B cell (primary cell): ENCODE measurements at places on chromosomes 4 and X. TPM values are rescaled to one million over a fixed set of nuclear protein-coding genes. Genes with fewer than 3 reads are reported as not detected.

DNA sequence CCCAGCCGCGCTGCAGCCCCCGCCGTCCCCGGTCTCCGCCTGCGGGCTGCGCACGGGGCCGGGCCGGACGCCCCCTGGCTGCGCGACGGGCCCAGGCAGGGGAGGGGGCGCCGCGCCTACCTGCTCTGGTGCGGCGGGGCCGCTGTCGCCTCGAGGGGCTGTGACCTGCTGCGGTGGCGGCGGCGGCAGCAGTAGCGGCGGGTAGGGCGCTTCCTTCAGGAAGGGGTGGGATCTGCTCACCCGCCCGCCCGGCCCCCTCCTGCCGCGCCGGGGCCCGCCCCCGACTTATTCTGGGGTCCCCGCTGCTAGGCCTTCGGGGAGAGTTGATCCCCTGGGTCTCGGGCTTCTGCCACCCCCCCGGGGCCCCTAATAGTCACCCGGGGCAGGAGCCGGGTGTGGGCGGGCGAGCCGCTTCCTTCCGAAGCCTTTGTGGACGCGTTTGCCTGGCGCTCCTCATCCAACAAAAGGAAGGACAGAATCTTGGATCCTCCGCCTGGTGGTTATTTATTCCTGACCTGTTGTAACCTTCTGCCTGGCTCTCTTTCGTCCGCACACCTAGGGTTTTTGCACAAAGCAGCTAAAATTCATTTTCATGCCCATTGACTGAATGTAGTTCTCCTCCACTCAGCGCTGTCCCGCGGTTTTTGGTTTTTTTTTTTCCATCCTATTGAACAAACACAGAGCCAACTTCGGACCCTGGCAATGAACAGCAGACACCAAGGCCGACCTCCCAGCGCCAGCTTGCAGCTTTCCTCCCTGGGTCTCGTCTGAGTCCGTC, at the start of gene TMEM150C:
Gene TMEM150C, minus strand, starts transcription at position 203 of the 778 bp plus-strand sequence. CDS start 57,331 bp downstream, outside the sequence.
- DNase-seq = no peak

- DNase-seq = no peak
Measured at GRCh38 chrX:107576841-107577240, 51.5 kb upstream of the PRPS1 start.

- no peak for DNase-seq
Measured at GRCh38 chrX:24034485-24034884, 7.5 kb upstream of the KLHL15 start.

The NEIL3 gene
- not detected in 2 replicates for polyA plus RNA-seq

DNA sequence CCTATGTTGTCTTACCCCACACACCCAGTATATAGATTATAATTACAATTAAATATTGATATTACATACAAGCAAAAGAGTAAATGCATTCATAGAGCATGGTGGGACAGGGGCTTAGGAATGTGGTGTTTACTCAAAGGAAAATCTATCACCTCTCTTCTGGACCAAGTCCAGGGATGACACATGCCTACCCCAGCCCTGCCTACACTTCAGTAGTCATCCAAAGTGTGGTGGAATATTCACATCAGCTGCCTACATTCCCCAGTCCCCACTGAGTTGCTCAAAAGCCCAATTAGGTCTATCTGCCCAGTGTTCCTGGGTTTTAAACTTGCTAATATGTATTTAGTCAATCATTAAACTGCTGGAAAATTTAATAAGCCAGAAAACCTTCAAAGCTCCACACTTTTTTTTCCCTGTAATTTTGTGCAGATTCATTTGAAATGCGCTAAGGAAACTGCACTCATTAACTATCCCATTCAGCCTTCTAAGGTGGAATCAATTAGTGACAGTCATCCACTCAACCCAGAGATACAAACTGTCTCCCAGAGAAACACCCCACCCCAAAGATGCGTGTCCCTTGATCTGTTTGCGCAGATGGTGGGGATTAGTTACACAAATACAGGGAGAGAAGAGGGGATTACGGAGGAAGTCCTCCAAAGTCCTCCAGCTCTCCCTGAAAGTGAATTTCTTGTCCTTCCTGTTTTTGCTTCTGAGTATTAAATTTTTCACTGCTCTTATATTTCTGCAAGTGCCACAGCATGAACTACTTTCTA, 91.7 kb upstream of the KDR start:
- DNase-seq = no peak

GRCh38 chrX:123849096-123849495, 10.8 kb upstream of the XIAP start:
- DNase-seq = no peak

GRCh38 chr4:5211282-5211839, 160.1 kb downstream of the STK32B start:
- DNase-seq = no peak

DNA sequence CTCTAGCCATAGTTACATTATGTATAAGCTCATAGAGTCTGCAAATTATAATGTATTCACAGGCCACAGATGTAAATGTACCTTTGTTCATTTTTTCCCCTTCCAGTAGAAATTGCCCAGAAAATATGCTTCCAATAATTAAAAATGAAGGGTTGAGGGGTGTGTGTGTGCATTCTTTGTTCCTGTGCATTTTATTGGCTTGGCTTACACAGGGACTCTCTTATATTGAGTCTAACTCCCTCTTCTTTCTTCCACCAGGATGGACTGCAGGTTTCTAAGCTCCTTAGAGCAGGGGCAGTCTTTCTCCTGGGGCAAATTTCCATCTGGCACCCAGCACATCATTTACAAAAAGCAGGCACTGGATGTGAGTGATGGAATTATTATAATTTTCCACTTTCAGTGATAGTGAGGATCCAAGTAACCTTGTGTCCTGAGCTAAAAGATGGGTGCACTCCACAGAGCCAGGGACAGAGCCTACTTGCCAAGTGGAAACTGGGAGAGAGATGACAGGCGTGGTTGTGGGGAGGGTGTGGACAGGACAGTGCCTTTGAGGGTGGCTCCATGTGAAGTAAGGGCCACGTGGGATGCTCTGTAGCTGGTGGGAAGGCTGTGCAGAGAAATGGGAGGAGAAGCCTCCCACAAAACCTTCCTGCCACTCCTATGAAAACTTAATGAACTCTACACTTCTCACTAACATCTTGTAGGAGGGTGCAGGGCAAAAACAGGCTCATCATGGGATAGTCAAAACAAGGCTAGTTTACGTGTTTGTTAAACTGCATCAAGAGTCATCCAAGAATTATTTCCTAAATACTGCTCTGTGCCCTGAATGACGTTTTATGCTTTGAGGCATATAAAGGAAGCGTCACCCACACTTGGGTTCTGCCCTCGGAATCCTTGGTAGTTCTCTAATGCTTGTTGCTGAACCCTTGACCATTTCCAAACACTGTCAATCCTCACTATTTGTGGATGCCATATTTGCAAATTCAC, 16.0 kb downstream of the IGFBP7 start:
- DNase-seq = no peak

The TMEM271 gene
- polyA plus RNA-seq = not detected in 2 replicates

- no peak for DNase-seq
Measured at GRCh38 chr4:1194010-1194900, 21.9 kb upstream of the SPON2 start.

- peak; percentile 40 for DNase-seq
Measured at GRCh38 chr4:4182835-4183568, 43.7 kb downstream of the OTOP1 start.

The TAF7L gene
- 0.07 and 0.10 TPM in 2 replicates for polyA plus RNA-seq

DNA sequence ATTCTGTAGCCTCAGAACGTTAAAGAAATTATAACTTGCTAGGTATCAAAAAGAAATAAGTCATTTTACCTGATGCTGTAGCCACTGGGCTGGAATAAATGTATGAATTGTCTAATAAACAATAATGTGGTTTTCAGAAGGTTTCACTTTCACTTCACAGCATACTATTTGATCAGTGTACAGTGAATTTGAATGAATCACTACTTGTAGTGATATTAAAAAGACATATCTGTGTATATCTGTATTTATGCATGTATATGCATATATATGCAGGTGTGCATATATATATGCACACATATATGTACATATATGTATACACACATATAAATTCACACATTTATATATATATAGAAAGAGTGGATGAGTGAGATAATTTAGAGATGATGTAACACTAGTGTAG, 440.0 kb upstream of the PCDH10 start:
- DNase-seq = no peak

The HPGD gene
- 0.40 and 0.67 TPM in 2 replicates for polyA plus RNA-seq

- DNase-seq = no peak
Measured at GRCh38 chr4:3677748-3678070, 88.5 kb upstream of the ADRA2C start.

DNA sequence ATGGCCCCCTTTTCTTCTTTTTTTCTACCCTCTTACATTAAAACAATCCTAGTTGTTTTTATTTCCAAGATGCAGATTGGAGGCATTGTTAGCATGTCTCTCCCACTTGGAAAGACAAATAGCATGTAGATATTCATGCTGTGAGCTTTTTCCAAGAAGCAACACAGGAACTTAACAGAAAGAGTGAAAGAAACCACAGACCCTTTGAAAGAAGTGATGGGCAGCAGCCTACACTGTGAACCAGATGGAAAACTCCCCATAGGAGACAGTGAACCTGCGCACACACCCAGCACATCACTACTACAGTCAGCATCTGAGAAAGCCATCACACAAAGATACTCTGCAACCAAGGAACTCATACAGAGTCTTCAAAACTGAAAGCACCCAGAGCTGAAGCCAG, 17.8 kb downstream of the CT47C1 start:
- no peak for DNase-seq
